ENCODE measurements at places on chromosomes 6 and 20. TPM values are rescaled to one million over a fixed set of nuclear protein-coding genes. Genes with fewer than 3 reads are reported as not detected.
A peak's percentile ranks its signal among the peaks of the same experiment; 100 is the strongest.

- peak; percentile 70 for ATAC-seq
These were observed 216.8 kb upstream of the DTNBP1 start for GRCh38 chr6:15879371-15880261.

The RAD21L1 gene
- not detected for total RNA-seq

GRCh38 chr20:4608861-4609260 is 112.8 kb upstream of the PRND start:
- no peak for ATAC-seq

DNA sequence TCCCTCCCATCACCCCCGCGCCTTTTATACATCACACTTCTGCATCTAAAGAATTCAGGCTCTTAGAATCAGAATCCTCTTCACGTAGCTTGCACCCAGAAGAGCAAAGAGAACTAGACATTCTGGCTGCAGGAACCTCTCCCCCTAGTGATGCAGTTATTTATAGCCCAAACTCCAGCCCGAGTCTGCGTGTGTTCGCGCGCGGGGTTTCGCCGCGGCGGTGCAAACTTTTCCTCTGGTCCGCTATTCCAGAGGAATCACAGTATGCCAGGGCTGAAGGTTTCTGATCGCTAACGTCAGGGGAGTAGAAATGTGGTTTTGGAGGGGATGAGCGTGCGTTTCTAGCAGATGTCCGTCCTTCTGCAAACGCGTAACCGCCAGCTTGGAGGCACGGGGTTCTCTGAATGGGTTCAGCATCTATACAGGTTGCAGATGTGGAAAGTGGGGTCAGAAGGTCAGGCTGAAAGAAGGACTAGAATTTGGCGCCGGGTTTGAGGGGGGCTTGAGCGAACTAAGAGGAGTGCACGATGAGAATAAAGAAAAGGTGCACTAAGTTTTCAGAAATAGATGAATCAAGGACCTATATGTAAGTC is 1.8 kb downstream of the EPHA7 start:
- no peak for ATAC-seq

The PLEKHG1 gene
- 4.2 TPM for total RNA-seq

DNA sequence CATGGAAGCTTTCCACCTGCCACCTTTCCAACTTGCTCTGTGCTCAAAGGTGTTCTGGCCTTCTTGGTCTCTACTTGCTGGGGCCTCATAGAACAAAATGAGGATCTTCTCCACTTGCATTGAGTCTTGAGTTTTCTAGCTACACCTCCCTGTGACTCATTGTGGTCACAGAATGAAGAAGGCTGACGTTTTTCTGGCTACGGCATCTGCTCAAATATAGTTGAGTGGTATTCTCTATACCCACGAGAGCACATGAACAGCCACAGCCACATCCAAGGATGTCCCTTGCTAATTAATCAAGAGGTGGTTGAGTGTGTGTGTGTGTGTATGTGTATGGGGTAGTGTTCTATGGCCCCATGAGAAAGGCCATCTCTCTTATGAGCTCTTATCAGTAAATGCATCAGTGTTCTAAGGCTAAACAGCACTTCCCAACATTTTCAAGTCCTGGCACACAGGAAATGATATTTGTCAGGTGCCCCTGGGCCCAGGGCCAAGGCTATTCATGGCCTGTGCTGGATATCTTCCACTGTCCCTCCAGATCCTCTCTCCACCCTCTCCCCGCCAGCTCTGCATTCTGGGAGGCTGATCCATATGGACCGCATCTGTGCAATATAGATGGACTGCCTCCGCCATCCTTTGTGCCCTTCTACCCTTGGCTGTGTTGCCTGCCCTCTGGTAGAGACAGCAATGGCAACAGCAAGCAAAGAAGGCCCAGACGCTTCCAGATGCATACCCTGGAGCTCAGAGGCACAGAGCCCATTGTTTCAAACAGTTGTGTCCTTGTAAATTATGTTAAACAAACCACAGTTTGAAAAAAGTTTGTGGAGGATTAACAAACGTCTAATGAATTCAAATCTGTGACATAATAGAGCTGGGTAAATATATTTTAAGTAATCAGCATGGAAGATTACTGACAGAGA is 150.2 kb downstream of the LRFN2 start:
- ATAC-seq: no peak

DNA sequence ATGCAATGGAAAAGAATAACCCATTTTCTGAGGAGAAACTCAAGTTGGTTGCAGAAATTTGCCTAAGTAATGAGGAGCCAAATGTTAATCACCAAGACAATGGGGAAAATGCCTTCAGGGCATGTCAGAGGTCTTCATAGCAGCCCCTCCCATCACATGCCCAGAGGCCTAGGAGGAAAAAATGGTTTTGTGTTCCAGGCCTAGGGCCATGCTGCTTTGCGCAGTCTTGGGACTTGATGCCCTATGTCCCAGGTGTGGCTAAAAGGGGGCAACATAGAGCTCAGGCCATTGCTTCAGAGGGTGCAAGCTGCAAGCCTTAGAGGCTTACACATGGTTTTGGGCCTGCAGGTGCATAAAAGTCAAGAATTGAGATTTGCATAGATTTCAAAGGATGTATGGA is 485.9 kb downstream of the EYS start:
- ATAC-seq: no peak

DNA sequence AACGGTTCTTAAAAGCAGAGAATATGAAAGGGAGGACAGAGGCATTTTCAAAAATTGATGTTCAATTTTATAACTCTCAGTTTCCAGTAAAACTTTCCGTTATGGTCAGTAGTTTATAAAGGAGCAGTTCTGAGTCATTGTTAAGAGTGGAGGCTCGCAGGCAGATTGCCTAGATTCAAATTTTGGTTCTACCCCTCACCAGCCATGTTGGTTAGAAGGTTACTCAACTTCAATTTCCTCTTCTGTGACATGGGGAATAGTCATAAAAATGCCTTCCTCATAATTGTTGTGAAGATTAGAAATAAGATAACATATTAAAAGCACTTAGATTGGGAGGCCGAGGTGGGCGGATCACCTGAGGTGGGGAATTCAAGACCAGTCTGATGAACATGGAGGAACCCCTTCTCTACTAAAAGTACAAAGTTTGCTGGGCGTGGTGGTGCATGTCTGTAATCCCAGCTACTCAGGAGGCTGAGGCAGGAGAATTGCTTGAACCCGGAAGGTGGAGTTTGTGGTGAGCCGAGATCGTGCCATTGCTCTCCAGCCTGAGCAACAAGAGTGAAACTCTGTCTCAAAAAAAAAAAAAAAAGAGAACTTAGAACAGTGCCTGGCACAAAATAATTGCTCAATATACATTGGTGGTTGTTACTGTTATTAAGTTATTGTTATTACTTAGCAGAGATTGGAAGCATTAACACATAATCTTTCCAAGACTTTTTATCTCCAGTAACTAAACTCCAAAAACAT is 348.9 kb downstream of the NRN1 start:
- ATAC-seq: peak; percentile 36

DNA sequence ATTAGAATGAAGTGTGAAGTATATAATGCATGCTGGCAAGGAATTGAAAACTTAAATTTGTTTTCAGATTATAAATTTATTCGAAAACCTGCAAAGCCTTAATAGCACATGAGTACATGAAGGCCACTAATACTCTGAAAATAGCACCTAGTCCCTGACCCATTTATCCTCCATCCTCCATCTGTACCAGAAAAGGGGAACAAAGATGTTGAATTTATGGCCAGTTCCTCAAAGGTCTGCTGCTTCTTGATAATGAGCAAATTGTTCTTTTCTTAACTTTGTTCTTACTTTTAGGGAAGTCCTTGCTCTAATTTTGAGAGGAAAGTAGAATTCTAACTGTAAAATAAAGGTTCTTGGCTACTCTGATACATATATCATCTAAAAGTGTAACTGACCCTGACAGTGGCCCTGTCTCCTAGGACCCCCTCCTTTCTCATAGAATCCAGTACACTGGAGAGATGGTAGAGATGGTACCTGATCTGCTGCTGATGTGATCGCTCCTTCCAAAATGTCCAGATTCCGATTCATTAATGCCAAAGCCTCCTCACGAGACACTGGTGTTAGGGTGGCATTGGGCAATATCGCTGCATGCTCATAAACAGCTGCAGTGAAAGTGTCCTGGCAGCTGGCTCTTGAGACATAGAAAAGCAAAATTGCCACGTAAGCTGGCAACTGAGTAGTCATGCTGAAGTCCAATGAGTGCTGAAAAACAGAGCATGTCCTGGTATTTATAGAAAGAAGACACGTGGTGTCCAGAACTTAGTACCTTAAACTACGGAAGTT is at the start of gene VNN1:
Gene VNN1, minus strand, starts transcription at position 704 of the 783 bp plus-strand sequence. Its CDS starts 20 bp downstream, at position 684.
- ATAC-seq: peak; percentile 62

DNA sequence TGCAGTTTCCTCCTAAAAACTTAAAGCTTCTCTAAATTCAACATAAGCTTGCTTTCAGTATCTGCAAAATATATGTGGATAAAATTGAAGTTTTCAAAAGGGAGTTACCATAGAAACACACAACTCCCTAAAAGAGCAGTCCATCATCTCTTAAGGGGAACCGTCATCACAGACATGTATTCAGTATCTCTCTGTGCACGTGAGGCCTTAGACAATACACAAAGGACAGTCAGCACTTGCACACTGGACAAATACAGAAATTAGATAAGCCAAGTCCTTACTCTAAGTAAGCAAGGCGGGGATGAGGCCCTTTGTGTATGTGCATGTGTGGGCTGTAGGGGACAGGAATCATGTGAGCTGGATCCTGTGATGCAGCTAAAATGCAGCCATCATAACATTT is 136.6 kb downstream of the BACH2 start:
- ATAC-seq: no peak

The RIPOR2 gene
- total RNA-seq: 14.9 TPM

The LY6G6D gene
- not detected for total RNA-seq

GRCh38 chr20:50323777-50324775 is 133.4 kb downstream of the CEBPB start:
- ATAC-seq: no peak

GRCh38 chr6:81451787-81452186 is 300.7 kb downstream of the TENT5A start:
- no peak for ATAC-seq

GRCh38 chr20:61100489-61100888 is 151.6 kb upstream of the CDH4 start:
- ATAC-seq: no peak

Data from gastroesophageal sphincter (tissue), 4 donors.